ENCODE measurements at places on chromosomes 11 and 22. TPM values are rescaled to one million over a fixed set of nuclear protein-coding genes. Genes with fewer than 3 reads are reported as not detected.

DNA sequence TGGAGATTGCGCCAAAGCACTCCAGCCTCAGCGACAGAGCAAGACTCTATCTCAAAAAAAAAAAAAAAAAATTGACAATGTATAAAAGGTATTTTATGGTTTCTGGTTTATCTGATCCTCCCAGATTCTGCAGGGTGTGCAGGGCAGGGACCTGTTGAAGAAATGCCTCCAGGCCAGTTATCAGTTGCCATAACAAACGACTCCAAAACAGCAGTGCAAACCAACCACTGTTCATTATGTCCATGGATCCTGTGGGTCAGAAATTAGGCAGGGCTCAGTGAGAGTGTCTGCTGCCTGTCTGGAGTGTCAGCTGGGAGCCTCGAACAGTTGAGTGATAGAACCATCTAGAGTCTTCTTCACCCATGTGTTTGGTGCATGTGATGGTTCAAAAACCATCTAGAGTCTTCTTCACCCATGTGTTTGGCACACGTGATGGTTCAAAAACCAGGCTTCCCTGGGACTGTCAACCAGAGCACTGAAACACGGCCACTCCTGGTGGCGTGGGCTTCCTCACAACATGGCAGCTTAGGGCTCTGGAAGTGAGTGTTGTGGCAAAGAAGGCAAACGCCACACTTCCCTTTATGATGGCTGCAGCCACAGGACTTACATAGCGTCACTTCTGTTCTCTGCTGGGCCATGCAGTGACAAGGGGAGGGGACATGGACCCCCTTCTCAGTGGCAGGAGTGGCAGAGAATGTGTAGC, 115.1 kb upstream of the CRYBB3 start:
- DNase-seq: no peak

GRCh38 chr11:123357353-123357989, 72.6 kb upstream of the GRAMD1B start:
- no peak for DNase-seq

DNA sequence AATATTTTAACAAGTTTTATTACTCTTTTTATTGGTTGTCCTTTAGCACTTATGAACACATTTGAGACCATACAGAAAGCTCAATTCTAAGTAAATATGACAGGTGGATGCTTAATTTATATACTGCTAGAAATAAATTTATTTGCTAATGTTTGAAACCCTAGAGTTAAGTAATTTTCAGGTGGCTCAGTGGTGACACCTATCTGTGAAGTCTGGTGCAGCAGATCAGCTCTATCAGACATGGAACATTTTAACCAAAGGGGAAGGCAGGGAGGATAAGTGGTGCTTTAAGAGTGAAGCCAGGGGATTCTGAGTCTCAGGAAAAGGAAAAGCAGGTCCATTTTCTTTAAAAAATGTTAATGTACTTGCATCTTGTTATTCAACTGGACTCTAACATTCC, 175.8 kb downstream of the DSCAML1 start:
- no peak for DNase-seq

- no peak for DNase-seq
These were observed 48.4 kb upstream of the WNT7B start for GRCh38 chr22:46025225-46025972.

GRCh38 chr11:96188243-96189006, 154.6 kb downstream of the MAML2 start:
- DNase-seq: peak; percentile 51

DNA sequence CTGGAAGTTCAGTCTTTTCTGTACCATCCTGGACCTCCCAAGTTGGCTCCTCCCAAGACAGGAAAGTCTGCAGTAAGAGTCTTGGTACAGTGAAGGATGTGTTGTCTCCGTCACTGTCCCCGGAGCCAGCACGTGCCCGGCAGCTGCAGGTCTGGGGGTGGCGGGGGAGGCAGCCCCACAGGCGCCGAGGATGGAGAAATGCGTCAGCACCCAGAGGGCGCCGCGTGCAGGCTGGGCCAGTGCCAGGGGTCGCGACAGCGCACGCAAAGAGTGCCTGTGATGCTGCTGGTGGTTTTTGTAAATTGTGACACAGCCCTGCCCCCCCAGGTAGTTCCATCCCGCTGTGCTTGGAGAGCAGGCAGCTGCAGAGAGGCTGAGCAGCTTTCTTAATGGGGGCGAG, 1200.5 kb downstream of the BRD1 start:
- DNase-seq: peak; percentile 52

DNA sequence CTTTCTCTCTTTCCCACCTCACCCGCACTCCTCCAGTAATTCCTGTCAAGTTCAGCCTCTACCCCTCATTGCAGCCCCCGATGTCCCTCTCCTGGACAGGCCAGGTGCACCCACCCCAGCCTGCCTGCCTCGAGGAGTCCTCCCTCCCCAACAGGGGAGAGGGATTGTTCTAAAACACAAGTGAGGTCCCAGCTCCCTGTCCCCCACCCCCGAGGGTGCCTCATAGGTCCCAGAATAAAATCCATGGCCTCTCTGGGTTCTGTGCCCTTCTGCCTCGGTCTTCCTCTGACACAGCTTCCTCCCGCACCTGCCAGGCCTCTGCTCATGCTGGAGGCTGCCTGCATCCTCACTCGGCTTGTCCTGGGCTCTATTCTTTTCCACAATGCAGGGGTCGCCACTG, 720.1 kb downstream of the BRD1 start:
- no peak for DNase-seq

DNA sequence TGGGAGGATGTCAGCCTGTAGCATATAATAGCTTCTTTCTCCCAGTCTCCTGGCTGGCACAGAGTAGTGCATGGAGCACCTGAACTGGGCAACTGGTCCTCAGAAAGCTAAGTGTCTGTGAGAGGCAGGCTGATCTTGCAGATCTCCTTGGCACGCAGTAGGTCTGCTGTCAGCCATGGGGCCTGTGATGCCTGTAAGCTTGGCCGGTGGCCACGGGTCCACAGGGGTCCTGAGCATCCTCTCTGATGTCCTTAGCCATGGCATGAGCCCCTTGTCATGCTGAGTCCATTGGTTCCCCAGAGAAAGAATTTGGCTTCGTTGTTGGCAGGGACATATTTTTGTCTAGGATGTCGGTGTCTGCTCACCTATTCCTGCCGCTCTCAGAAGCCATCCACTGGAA, 25.0 kb downstream of the AMPD3 start:
- DNase-seq: no peak

GRCh38 chr11:58965246-58965985, 26.1 kb downstream of the GLYATL1 start:
- peak; percentile 45 for DNase-seq

GRCh38 chr11:85825616-85826015, 14.7 kb upstream of the SYTL2 start:
- no peak for DNase-seq

DNA sequence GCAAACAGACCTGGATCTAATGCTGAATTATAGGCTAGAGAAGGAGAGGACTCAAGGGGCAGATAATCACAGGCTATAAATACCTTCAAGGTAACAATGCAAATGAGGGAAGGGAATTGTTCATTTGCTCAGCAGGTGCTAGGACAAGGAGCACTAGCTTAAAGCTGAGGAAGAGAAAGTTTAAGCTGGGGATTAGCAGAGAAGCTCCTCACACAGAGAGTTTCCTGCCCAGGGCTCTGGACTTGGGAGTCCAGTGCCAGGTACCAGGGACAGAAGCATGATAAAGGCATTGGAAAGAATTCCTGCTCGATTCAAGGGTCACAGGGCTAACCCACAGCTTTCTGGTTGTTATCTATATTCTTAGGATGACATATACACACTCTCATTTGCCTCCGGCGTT, 509.9 kb downstream of the NTM start:
- DNase-seq: no peak

- DNase-seq: no peak
These were observed 60.0 kb upstream of the AMOTL1 start for GRCh38 chr11:94708176-94708575.

GRCh38 chr11:68989936-68990606, 9.3 kb upstream of the MRGPRD start:
- DNase-seq: no peak

DNA sequence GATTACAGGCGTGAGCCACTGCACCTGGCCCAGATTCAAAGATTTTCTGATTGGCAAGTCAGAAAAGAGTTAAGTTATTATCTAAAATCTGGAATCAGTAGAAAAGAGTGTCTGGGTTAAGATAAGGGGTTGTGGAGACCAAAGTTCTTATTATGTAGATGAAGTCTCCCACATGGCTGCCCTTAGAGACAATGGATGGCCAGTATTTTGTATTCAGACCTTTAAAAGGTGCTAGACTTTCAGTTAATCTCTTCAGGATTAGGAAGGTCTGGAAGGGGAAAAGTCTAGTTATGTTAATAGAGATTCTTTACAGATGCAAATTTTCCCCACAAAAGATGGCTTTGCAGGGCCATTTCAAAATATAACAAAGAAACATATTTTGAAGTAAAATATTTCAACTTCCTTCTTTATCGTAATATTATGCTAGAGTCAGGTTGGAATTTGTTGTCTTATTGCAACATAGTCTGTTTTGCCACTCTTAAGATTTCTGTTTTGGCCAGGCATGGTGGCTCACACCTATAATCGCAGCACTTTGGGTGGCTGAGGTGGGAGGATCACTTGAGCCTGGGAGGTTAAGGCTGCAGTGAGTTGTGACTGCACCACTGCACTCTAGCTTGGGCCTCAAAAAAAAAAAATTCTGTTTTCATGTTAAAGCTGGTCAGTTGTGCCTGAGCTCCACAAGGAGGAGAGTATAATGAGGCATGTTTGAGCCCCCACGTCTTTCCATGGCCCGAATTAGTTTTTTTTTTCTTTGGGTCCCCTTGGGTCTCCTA, 14.0 kb downstream of the GRAMD1B start:
- no peak for DNase-seq

DNA sequence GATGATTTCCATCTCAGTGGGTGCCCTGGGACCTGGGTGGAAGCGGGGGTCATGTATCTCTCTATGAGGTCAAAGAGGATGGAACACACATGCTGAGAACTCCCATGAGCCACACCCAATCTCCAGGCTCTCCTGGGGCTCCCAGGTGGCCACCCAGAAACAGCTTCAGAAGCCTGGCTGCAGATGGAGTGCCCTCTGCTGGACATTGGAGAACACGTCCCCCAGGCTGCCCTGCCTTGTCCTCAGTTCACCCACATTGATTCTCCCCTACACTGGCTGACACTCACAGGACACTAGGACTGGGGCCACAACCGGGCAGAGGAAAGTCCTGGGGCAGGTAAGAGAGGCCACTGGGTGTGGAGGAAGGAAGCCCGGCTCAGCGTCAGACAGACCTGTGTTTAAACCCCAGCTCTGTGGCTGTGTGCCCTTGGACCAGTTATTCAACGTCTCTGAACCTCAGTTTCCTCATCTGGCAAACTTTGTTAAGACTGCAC, 4.5 kb upstream of the NOL12 start:
- DNase-seq: peak; percentile 70

- no peak for DNase-seq
These were observed 5.4 kb downstream of the SHISA8 start for GRCh38 chr22:41909310-41910049.

DNA sequence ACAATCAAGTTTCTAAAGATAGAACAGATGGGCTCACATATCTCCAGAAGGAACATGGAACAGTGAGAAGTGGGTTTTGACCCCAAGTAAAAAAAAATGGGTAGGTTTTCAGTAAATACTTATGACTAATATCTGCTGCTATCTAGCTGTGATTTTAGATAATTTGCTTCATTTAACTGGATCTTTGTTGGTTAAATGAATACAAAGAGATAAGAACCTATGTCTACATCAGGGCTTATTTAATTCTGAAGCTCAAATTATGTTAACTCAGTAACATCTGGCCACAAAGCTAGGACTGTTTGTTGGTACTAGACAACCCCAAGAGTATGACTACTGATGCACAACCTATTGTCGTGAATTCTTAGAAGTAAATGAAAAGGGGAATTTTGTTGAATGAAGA, 144.4 kb upstream of the SESN3 start:
- DNase-seq: peak; percentile 79

DNA sequence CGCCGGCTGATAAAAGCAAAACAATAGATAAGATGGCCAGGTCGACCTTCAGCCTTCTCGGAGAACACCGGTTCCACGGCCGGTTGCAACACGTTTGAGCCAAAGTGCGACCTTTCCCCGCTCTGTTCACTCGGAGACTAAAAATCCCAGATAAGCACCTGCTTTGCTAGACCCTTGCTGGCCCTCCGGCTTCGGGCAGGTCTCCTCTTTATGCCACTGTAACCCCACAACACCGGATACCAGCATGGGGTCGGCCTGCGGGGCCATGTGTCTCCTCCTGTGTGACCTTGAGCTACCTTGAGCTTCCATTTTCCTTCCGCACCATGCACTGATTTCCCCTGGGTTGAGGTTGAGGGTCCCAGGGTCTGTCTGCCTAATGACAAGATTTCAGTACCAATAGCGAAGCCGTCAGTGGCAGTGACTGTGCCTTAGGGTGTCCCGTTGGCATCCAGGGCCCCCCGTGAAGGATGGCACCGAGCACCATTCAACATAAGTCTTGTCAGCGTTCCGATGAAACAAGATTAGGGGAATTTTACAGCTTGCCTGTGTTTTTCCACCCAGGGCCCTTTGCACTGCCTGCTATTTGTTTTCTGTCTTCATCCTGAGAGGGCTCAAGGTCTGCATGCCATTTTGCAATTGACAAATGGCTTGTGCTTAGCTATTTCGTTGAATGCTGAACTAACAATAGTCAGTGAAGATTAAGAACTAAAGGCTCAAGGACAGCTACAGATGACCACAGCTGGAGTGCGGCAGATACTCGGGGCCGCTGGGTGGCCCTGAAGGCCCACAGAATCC, 118.6 kb downstream of the KCNQ1 start:
- DNase-seq: no peak

GRCh38 chr22:50326956-50327710, at the start of gene DENND6B:
Gene DENND6B, minus strand, starts transcription at chr22:50327012. Its CDS starts 24 bp downstream, at chr22:50326988.
- peak; percentile 75 for DNase-seq

GRCh38 chr22:29385748-29386147, 2.6 kb downstream of the AP1B1 start:
- DNase-seq: no peak

- no peak for DNase-seq
These were observed 496 bp upstream of the CST6 start for GRCh38 chr11:66011239-66011784.

DNA sequence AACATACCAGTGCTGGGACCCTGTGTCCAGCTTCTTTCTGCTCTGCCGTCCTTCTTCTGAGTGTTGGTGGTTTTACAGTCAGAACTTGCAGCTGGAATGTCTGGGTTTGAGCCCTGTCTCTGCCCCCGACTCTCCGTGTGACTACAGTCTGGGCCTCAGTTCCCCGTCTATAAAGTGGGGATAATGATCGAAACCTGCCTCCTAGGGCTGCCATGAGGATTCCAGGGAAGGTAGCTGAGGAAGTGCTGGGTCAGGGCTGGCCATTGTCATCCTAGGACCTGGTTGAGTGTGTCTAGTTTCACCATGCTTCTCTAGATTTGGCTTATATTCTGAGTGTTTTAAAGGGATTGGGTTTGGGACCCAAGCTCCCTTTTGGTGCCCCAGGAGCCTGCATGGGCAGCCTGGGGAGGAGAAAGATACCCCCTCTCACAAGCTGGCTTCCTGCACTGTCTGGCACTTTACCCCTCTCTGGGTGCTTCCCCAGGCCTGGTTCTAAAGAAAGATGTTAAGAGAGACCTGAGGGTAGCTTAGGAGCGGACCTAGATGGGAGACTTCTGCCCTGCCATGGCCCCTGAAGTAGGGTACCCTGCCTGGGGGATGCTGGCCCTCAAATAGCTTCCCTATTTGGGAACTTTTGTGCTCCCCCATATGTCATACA, 49.9 kb downstream of the TSPAN18 start:
- no peak for DNase-seq

LMO1 gene
- polyA plus RNA-seq: not detected

SNX32 gene
- polyA plus RNA-seq: 0.33 TPM

OR2AG2 gene
- polyA plus RNA-seq: 0.03 TPM

GPR83 gene
- 0.05 TPM for polyA plus RNA-seq

SLC22A9 gene
- polyA plus RNA-seq: not detected

ZNF202 gene
- polyA plus RNA-seq: 4.5 TPM

TMPRSS13 gene
- polyA plus RNA-seq: not detected

ACTN3 gene
- not detected for polyA plus RNA-seq

SYT8 gene
- not detected for polyA plus RNA-seq

MS4A3 gene
- polyA plus RNA-seq: not detected
